ENCODE measurements at places on chromosomes 4 and X.

DNA sequence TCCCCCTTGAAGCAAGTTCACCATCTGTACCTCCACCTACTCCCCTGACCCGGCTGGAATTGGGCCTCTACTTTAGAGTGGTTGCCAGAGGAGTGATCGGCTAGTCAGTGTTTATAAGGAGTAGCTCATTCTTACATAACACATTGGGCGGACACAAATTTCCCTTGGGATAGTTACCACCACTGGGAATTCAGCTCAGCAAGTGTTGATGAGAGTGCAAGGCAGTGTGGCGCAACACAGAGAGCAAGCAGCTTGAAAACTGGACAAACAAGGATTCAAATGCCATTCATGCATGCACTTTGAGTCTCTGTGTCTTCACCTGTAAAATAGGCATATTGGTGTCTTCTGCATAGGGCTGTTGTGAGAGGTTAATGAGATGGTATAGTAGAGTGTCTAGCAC, 92.7 kb downstream of the STK32B start:
- no peak for DNase-seq

DNA sequence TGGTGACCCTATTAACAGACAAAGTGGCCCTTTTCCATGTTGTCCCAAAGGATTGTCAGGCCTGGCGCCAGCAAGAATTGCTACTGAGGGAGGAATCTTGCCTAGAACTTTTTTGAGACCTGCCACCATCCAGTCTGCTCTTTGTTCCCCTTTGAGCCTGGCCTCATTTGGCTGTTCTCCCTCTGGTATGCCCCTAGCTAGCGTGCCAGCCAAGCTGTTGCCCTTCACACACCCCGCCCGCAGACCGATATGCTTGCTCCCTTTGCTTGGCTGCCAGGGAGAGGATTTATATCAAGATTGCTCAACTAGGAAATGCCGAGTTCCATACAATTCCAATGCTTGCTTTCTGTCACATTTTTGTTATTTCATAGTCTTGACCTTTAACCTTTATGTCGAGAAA, 24.4 kb downstream of the IGSF1 start:
- DNase-seq = no peak

- peak; percentile 30 for DNase-seq
Measured at GRCh38 chr4:81605271-81605670, 133.6 kb upstream of the RASGEF1B start.

- DNase-seq = no peak
Measured at GRCh38 chrX:29297171-29297800, 710.0 kb downstream of the IL1RAPL1 start.

- no peak for DNase-seq
Measured at GRCh38 chr4:70946939-70947338, 44.8 kb downstream of the MOB1B start.

Data from activated CD4-positive, alpha-beta T cell treated with anti-CD3 and anti-CD28 coated beads, Interleukin-2, amount 10 ng/mL, durations not matched to agents 24 days and 14 days (primary cell).